ENCODE measurements at places on chromosomes 2 and 18. TPM values are rescaled to one million over a fixed set of nuclear protein-coding genes. Genes with fewer than 3 reads are reported as not detected.

Gene C2orf68
- 52.5 TPM for total RNA-seq

Gene UNC80
- total RNA-seq: not detected

Gene ALLC
- not detected for total RNA-seq

Gene C2orf80
- total RNA-seq: not detected

Gene RFX8
- 0.73 TPM for total RNA-seq

Gene LOXHD1
- total RNA-seq: 0.13 TPM

Gene TTC39C
- total RNA-seq: 123 TPM

Gene SERPINB11
- not detected for total RNA-seq

Gene DDX18
- 77.0 TPM for total RNA-seq

Gene RESP18
- total RNA-seq: not detected

Gene ROCK2
- 20.4 TPM for total RNA-seq

Gene PTPRN
- not detected for total RNA-seq

Gene KIAA2012
- total RNA-seq: not detected

Gene FEV
- not detected for total RNA-seq

Gene TGIF1
- 15.9 TPM for total RNA-seq

Gene RPRM
- total RNA-seq: not detected

Gene PTPN4
- total RNA-seq: 68.1 TPM

Gene MREG
- 10.6 TPM for total RNA-seq

Gene CDH20
- not detected for total RNA-seq

Gene AGAP1
- total RNA-seq: 1.4 TPM

Gene MSTN
- not detected for total RNA-seq

Gene COBLL1
- 0.13 TPM for total RNA-seq

Gene NOSTRIN
- not detected for total RNA-seq

Gene COL6A3
- 0.45 TPM for total RNA-seq

Gene ZDBF2
- 14.3 TPM for total RNA-seq

Gene DTNA
- not detected for total RNA-seq

Gene HOXD1
- not detected for total RNA-seq

Gene DSEL
- total RNA-seq: 0.08 TPM

Gene CARF
- 14.6 TPM for total RNA-seq

Data from activated naive CD4-positive, alpha-beta T cell treated with anti-CD3 and anti-CD28 coated beads, Interleukin-2, amount 10 ng/mL, durations not matched to agents 5 hours and 36 hours (primary cell).